ENCODE measurements at places on chromosomes 11 and 22.

DNA sequence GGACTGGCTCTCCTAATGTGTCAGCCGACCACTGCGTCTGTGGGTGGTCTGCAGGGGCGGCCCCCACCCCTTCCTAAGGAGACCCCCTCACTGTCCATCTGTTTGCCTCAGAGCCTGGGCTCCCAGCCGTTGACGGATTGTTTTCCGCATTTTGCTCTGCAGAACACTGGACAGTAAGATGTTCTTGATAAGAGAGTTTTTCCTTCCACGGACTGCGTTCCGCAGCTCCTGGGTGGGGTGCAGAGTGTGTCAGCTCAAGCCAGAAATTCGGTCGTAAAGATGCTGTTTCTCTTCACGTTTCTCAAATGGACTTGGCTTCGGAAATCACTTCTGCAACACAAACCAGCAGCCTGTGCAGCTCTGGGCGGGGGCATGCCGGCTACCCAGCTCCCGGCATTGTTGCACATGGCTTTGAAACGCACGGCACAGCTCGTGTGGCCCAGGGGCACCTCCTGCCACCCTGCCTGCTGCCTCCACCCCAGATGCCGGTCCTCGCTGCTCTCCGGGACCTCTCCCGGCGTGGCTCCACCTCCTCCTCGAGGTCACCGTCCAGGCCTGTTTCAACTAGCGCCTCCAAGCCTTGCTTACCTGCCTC is 2.9 kb upstream of the MRGPRG start:
- no peak for DNase-seq

DNA sequence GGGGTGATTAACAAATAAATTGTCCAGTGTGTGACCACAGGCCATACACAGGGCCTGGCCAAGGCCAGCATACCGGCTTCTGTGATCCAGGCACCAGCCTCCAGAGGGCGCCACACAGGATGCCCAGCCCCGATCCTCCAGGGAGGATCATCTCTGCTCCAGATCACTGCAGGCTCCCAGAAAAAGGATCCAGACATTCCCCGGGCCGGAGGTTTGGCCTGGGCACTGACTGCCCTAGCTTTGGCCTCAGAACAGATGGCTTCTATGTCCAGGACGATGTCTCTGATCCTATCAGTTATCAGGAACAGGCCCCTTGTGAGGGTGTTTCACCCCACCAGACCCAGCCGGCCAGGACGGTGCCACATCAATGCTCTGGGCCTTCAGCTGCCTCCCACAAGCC is 74.5 kb upstream of the LMO1 start:
- no peak for DNase-seq

DNA sequence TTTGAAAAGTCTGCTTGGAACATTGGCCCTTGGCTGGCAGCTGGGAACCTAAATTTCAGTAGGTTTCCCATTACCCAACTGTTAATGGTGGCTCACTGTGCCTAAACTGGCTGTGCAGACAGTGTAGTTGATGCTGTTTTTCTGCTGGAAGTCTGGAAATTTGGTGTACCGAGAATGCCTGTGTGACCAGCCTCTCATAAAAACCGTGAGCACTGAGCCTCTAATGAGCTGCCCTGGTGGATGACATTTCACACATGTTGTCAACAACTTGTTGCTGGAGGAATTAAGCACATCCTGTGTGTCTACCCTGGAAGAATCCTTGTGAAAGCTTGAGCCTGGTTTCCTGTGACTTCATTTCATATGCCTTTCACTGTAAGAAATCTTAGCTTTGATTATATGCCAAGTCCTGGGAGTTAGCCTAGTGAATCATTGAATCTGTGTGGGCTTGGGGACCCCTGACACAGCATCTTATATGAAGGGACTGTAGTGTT is 131.1 kb downstream of the LDLRAD3 start:
- DNase-seq: no peak

- DNase-seq: no peak
These were observed 848.2 kb downstream of the BRD1 start for GRCh38 chr22:48979482-48979881.

DNA sequence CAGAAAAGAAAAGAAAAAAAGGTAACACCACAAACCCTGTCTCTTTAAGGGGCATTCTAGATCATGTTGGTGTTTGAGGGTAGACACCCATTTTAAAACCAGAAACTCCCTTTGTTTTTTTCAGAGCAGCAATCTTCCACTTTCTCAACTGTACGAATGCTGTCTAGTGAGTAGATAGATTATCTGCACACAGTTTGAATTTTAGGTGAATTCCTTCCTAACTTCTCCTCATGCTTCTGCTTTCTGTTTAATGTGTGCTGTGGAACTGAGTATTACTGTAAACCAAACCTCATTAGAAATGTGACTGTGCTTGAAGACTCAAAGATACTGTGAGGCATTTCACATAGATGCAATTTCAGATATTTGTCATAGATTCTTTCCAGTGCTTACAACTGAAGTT is 102.4 kb downstream of the PRMT3 start:
- DNase-seq: no peak

GRCh38 chr11:119699227-119699626 is 29.8 kb downstream of the NECTIN1 start:
- DNase-seq: no peak

- no peak for DNase-seq
These were observed 121.4 kb upstream of the ANO1 start for GRCh38 chr11:69956669-69957190.

- DNase-seq: no peak
These were observed 96.1 kb upstream of the AKIP1 start for GRCh38 chr11:8814923-8815240.

DNA sequence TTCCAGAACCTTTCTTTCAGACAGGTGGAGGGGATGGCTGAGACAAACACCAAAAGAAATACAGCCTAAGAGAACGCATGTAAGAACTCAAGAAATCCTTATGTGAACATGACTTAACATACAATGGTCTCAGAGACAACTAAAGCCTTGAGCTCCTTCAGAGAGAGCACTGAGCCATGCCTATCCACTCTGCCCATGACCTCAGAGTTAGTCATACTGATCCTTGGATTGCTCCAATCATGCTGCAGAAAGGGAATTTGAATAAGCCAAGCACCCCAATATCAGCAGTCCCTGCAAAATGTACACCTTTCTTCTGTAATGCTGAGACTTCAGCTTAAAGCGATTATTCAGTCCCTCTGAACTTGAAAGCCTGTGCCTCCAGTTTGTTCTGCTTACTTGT is 43.2 kb upstream of the CHKA start:
- no peak for DNase-seq

DNA sequence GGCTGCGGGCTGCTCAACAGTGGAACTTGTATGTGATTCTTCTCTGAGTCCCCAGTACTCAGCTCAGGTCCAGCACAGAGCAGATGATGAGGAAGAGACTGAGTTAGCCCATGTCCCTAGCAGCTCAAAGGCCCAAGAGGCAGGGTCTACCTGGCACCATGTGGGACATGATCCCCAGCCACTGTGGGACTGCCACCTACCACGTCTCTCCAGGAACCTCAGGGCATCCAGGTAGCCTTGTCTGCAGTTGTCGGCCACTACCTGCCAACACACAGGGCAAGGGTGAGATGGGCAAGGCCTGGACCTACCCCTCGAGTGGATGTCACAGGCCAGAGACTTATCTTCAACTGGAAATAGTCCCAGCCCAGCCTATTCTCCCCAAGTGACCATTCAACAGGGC is 4.4 kb downstream of the PNPLA5 start:
- no peak for DNase-seq

DNA sequence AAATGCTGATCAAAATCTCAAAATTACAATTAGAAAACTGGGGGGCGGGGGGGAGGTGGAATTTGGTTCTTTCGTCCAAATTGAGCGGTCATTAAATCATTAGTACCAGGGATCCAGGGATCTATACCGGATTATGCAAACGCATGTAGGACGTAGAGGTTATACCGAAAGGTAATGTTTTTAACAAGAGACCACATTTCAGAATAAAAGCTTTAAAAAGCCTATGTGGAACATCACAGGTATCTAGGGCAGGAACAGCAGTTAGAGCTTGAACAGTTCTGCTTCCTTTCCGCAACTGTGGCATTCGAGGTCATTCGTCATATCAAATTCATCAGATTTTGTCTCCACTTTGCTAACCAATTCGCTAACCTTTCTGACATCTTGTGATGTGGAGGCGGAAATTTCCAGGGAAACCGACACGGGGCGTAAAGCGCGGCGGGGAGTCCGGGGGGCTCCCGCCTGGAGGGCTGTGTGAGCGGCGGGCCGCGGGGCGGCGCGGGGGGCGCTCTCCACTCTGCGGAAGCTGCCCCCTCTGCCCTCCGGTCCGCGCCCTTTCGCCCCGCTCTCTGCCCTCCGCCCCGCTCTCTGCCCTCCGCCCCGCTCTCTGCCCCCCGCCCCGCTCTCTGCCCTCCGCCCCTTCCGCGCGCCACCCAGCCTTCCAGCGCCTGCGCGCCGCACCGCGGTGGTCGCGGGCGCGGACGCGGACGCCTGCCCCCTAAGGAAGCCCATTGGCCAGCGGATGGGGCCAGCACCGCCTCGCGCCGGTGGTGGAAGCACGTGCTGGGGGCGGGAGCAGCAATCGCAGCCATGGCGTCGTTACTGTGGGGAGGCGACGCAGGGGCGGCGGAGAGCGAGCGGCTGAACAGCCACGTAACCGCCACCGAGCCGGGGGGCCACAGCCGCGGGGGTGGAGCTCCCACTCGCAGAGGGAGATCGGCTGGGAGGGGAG is at the start of gene DDX25:
DDX25 (plus strand) TSS at position 798 of the 949 bp plus-strand sequence; CDS start at position 808, 10 bp downstream.
- no peak for DNase-seq

- DNase-seq: no peak
These were observed 23.3 kb upstream of the WEE1 start for GRCh38 chr11:9550191-9550628.

GRCh38 chr11:92314499-92314898 is 89.9 kb downstream of the FAT3 start:
- DNase-seq: no peak

GRCh38 chr11:127451861-127452260 is 451.3 kb upstream of the KIRREL3 start:
- DNase-seq: no peak

GRCh38 chr22:27668828-27669797 is 132.4 kb downstream of the MN1 start:
- DNase-seq: no peak

- DNase-seq: no peak
These were observed 145.9 kb downstream of the MAML2 start for GRCh38 chr11:96197103-96197502.

- no peak for DNase-seq
These were observed 27.7 kb downstream of the MPPED1 start for GRCh38 chr22:43439368-43440103.

GRCh38 chr11:117808784-117809183 is 11.8 kb upstream of the DSCAML1 start:
- DNase-seq: no peak

GRCh38 chr11:122197066-122197987 is 81.3 kb upstream of the BLID start:
- no peak for DNase-seq

GRCh38 chr22:20401376-20402014 is 7.5 kb downstream of the ZNF74 start:
- no peak for DNase-seq

DNA sequence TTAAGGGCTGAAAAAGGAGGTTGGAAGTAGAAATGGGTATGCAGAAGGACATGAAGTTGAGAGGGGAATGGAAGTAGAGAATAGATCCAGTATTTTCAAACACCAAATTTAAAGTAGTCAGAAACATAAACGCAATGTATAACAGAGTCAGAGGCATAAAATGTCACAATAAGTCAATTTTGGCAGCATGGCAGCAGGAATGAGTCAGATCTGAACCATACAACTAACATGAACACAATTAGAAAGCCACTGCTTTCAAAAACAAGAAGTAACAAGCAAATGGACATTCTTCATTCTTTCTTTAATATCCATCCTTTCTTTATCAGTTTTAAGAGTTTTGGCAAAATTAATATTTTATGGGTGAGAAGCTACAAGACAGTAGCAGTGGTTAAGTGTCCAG is 2.5 kb downstream of the CHORDC1 start:
- DNase-seq: no peak

DNA sequence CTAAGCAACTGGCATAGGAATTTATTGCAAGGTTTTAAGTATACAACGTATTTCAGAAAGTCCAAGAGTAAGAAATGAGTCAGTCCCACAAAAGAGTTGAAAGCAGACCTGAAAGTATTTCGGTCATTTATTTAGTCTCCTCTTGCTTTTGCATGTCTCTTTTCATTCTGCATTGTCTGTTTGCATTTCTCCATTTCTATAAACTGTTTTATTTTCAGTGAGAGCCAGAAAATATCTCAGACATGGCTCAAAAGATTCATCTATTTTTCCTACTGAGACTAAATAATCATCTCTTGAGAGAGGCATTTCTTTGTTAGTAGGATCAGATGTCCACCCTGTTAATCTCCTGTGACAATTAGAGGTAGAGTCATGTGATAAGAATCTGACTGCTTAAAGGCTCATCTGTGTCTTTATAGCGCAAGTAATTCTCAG is 219.1 kb upstream of the CCDC179 start:
- DNase-seq: no peak

- DNase-seq: no peak
These were observed 628.2 kb downstream of the FAM181B start for GRCh38 chr11:82105331-82105998.

GRCh38 chr11:121762820-121763219 is 310.1 kb upstream of the SORL1-AS1 start:
- no peak for DNase-seq

DNA sequence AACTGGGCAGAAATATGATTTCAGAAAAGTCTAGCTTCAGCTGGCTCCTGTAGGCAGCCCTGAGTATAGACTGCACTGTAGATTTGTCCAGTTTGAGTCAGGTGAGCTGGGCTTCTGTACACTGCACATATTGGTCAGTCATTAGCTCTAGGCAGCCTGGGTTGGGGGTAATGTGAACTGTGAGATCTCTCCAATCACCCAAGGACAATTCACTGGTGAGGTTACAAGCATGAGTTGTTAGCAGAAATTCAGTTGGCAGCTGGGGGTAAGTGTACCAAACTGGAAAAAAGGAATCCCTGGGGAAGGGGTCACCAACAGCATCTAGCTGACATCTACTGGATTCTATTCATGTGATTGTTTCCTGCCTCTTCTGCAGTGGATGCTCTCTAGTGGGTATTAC is 39.7 kb downstream of the MRGPRX2 start:
- no peak for DNase-seq

GRCh38 chr11:71947498-71947897 is 18.7 kb downstream of the RNF121 start:
- DNase-seq: no peak

GRCh38 chr11:9982127-9982795 is 311.8 kb downstream of the SBF2 start:
- DNase-seq: no peak

- no peak for DNase-seq
These were observed 38.3 kb upstream of the CCDC34 start for GRCh38 chr11:27401280-27401832.

All from stimulated activated CD8-positive, alpha-beta memory T cell treated with anti-CD3 and anti-CD28 coated beads, Interleukin-7, amount 100 ng/mL, for 4 hours (primary cell).